ENCODE measurements at places on chromosomes 5 and 9.

- no peak for DNase-seq
Measured at GRCh38 chr9:37421914-37422288, 595 bp upstream of the GRHPR start.

DNA sequence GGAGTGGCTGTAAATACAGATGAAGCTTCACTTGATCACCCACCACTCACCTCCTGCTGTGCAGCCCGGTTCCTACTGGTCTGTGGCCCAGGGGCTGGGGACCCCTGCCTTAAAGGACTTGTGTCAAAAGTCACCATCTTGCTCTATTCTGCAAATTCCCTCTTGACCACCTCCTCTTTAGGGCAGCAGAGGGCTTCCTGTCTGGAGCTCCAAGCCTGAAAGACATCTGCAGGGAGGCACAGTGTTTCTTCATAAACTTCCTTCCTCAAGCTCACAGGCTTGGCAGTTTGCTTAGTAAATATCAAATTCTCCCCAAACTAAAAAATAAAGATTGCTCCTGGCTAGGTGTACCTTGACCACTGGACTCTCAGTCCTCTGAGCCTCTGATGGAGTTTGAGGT lies 104.4 kb downstream of the FRMD3 start:
- no peak for DNase-seq

GRCh38 chr9:109912726-109913460 lies 132.9 kb downstream of the PALM2AKAP2 start:
- DNase-seq = no peak

GRCh38 chr5:171695804-171696203 lies 89.8 kb upstream of the SMIM23 start:
- DNase-seq = no peak

GRCh38 chr9:131759017-131759647 lies 19.3 kb upstream of the RAPGEF1 start:
- DNase-seq = no peak

DNA sequence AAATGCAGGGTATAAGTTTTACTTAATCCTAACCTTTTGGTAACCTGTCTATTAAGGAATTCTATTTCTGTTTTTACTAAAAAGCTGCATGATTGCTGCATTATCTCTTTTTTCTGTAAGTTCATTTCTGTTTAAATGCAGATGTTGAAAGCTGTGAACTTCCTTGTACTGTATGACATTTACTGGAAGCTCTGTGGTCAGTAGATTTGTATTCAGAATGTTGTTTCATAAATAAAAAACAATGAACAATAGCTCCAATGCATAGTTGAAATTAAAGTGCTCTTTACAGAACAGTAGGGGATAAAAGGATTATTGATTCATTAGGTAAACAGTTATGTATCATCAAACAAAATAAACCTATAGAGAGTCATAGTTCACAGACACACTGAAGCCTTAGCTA lies 46.5 kb upstream of the FKTN start:
- no peak for DNase-seq

DNA sequence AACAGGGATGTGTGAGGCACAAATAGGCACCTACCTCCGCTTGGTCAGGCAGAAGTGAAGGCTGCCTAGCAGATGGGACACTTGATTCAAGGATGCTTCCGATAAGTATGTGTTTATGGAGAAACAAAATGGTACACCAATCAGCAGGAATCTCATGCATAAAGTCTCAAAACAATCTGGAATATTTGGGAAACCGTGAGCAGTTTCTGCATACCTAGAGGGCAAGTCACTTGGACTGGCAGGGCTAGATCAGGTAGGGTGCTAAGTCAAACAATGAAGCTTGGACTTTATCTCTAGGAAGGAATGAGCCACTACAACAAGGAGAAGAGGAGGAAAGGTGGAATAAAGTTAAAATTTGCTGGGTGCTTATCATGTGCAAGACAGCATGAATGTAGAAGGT lies 5.5 kb downstream of the EPB41L4A start:
- no peak for DNase-seq

DNA sequence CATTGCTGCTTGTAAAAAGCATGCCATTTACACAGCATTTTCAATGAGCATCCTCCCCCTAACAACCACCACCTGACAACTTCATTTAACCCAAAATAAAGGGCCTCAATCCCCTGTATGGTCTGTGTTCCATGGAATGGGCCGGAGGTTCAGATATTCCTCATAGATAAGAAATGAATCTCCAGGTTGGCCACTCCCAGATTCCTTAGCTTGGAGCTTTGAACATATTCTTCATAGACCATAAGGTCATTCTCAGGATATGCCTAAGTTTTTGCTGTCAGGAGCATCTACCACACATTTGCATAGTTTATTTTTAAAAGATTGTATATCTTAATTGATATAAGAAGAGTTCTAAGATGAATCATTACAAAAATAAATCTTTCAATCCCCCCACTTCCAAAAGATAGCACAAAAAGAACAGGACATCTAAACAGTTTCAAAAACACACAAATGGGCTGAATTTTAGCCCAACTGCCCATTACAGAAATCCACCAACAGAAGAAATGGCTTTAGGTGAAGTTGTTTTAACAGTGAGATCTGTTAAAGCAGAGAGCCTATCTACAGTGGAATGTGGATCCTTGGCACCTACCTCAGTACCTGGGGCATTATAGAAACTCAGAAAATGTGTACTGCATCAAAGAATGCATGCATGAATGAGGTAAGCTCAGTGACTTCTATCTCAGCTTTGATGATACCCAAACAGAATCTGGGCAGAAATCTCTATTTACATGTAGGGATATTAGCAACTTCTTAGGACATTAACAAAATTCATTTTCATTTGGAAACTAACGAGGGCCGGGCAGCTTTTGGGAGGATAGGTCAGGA lies 179.8 kb downstream of the SEC61B start:
- no peak for DNase-seq

GRCh38 chr5:74304536-74304935 lies 336.0 kb downstream of the ENC1 start:
- DNase-seq = no peak

GRCh38 chr5:165757791-165758190 lies 2252.4 kb downstream of the MAT2B start:
- no peak for DNase-seq

GRCh38 chr5:1293416-1294205 lies 1.3 kb downstream of the TERT start:
- DNase-seq = no peak

- DNase-seq = no peak
Measured at GRCh38 chr5:58902765-58903164, 319.9 kb downstream of the RAB3C start.

GRCh38 chr5:33524476-33524875 lies 83.7 kb downstream of the TARS1 start:
- DNase-seq = no peak

DNA sequence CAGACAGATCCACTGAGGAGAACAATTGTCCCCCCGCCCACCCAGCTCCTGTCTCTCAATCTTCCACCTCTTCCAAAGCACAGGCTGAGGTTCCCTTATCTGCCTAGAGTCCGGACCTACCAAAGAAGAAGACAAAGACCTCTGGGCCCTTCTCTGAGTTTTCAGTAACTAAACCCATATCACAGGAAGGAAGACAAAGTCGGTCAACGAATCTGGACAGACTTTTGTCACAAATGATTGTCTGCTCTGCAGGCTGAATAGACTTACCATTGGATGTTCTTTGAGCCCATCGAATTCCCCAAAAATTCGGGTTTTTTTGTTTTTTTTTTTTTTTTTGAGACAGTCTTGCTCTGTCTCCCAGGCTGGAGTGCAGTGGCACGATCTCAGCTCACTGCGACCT lies 58.0 kb downstream of the C9orf50 start:
- DNase-seq = no peak

- DNase-seq = no peak
Measured at GRCh38 chr9:97632248-97632984, 752 bp downstream of the TSTD2 start.

DNA sequence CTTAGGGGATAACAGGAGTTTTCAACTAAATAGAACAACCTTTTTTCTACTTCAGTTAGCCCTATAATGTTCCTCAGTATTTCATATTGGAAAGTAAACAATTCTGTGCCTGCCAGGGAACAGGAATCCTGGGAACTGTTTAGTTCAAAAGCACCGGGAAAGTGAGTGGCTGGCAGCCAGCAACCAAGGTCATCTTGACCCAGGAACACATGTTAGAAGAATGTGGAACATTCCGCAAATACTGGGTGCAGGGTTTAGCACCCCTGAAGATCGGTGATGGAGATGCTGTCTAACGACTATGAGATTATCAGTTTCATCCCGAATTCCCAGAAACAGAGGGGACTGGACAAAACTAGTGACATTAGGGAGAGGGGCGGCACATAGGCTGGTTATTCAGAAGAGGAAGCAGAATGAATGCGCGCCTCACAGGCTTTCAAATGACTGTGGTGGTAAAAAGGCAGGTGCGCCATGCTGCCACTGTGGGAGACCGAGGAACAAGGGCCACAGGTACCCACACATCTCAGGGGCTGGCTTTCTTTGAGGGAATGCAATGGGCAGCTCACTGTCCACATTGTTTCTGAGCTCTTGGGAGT lies 51.2 kb downstream of the IPPK start:
- no peak for DNase-seq

- DNase-seq = no peak
Measured at GRCh38 chr5:109743041-109743531, 53.4 kb downstream of the MAN2A1 start.

DNA sequence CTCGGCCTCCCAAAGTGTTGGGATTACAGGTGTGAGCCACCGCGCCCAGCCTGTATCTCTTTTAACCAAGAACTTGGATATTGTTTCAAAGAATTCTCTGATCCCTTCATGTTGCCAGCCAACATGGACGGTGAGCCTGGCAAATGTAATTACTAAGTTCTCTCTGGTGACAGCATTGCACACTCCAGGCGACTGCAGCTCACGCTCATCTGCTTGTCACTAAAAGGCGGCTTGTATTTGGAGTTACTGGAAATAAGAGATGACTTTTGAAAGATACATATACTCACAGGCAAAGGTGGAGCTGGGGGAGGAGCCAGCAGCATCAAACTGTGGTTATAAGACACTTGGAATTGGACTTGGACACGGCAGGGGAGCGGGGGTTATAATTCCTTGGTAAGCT lies 172.3 kb downstream of the SLIT3 start:
- no peak for DNase-seq

DNA sequence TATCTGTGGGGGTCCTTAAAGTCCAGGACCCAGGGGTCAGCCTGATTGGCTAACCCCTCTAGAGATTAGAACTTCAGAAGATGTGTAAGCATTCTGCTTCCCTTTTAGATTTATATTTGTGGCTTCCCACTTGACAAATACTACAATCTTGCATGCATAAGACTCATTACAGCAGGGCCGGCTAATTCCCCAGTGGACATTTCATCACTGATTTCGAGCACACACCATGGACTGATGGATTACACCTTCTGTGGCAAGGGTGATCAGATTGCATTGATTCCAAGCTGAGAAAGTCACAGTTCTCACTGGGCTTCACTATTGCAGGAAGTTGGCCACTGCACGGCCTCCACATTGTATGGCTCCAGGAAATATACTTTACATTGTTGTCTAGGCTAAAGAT lies 65.8 kb upstream of the DAPK1 start:
- DNase-seq = no peak
